Astrocyte (in vitro differentiated cells and primary cell): ENCODE measurements at places on chromosomes 2 and 18. TPM values are rescaled to one million over a fixed set of nuclear protein-coding genes. Genes with fewer than 3 reads are reported as not detected.

The G6PC2 gene
- total RNA-seq, result not detected in 2 replicates

GRCh38 chr2:79039944-79040343 lies 14.4 kb downstream of the REG3G start:
- no peaks in the 10 kb centered on the region for H3K4me1 ChIP-seq
- no peak overlapping the region for H3K4me3 ChIP-seq
- no peaks in the 10 kb centered on the region for H3K27me3 ChIP-seq
- DNase-seq, result no peak

The TMEM37 gene
- 1.6 and 3.3 TPM in 2 replicates for total RNA-seq

DNA sequence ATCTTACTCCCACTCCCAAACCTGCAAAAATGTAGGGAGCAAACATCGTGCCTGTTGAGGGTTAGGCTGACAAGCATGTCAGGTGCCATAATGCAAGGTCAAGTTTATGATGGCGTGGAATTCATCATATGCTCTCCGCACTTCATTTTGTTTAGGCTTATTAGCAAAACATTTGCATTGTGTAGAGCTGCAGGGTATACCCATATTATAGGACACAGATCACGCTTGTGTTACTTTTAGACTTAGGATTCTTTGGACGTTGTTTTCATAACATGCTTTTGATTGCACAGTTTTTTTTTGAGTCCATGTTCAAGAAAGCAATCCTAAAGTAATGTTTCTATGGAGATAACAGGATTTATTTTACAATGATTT lies 22.9 kb downstream of the MBP start:
- H3K27ac ChIP-seq, result no peak overlapping the region
- H3K27me3 ChIP-seq, result no peaks in the 10 kb centered on the region
- H3K4me1 ChIP-seq, result peaks cover 26% of the 10 kb centered on the region
- no peaks in the 10 kb centered on the region for H3K36me3 ChIP-seq
- DNase-seq, result no peak

- no peak for DNase-seq
- no peak overlapping the region for H3K27ac ChIP-seq
- H3K4me3 ChIP-seq, result no peak overlapping the region
- no peaks in the 10 kb centered on the region for H3K36me3 ChIP-seq
- H3K27me3 ChIP-seq, result no peaks in the 10 kb centered on the region
These were observed 429.6 kb downstream of the NCKAP5 start for GRCh38 chr2:133138693-133139092.

DNA sequence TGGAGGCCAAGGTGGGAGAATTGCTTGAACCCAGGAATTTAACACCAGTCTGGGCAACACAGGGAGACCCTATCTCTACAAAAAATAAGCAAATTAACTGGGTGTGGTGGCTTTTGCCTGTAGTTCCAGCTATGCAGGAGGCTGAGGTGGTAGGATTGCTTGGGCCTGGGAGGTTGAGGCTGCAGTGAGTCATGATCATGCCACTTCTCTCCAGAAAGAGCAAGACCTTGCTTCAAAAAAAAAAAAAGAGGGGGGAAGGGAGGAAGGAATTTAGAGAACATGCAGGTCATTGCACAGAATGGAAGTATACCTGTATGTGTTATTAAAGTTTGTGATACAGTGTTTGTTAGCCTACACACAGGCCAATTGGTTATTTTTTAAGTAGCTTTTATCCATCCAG lies 25.8 kb downstream of the PKP4 start:
- peak; percentile 41 for DNase-seq
- peaks cover 9% of the 10 kb centered on the region for H3K4me1 ChIP-seq
- H3K4me3 ChIP-seq, result no peak overlapping the region
- H3K27me3 ChIP-seq, result no peaks in the 10 kb centered on the region
- no peaks in the 10 kb centered on the region for H3K36me3 ChIP-seq
